ENCODE measurements at places on chromosomes 2 and 18. TPM values are rescaled to one million over a fixed set of nuclear protein-coding genes. Genes with fewer than 3 reads are reported as not detected.

DLGAP1 gene
- 1.6 TPM for total RNA-seq

FAM237A gene
- not detected for total RNA-seq

CTAGE1 gene
- not detected for total RNA-seq

- DNase-seq, result no peak
Observed at GRCh38 chr2:100407073-100407472, 10.4 kb downstream of the CHST10 start.

DNA sequence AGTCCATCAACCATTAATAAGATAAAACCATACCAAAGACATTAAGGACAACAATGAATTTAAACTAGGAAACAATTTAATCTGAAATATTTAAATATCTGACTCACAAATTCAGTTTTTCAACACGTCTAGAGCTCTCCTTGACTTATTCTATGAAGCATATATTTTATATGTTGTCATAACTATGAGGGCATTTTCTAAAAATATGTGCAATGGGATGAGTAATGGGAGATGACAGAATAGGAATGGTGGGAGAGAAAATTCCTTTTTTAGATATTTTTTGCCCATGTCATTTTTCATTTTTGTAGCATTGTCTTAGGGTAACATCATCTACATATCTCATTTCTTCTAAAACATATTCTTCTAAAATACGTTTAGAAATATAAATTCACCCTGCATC lies 79.2 kb upstream of the CDH2 start:
- no peak for DNase-seq

GRCh38 chr18:38545071-38545470 lies 979.5 kb upstream of the CELF4 start:
- DNase-seq, result no peak

DNA sequence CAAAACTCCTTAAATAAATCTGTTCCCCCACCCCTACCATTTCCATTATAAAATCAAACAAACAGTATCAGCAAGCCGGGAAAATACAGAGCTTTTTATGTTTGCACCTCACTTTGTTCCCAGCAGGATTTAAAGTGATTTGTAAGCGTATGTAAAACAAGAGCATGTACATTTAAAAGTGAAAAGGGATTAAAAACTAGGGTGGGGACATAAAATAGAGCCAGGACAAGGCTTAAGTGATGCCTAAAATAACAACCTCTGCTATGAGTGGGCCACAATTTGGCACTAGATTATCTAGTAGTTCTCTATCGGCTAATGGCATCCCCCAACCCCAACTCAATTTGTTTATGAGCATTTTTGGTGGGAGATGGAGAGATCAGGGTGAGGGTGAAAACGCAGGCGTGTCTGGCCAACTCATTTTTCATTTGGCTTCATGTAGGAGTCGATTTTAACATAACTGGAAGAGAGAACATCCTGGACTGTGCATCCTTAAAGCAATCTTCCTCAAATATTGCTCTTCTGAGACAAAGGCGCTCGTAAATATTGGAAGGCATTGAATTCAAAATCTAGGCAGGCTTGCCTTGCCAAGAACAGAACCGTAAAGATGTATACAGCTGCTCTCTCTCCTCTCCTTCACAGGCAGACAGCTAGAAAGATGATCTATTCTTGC lies 34.5 kb upstream of the TSPYL6 start:
- no peak for DNase-seq

Measured in T-helper 17 cell (primary cell).